ENCODE measurements at places on chromosomes 6 and 20. TPM values are rescaled to one million over a fixed set of nuclear protein-coding genes. Genes with fewer than 3 reads are reported as not detected.

GRCh38 chr6:28553986-28554881 is 28.6 kb downstream of the GPX5 start:
- no peak for DNase-seq

GRCh38 chr20:64110411-64111068 is 3.2 kb upstream of the NPBWR2 start:
- peak; percentile 30 for DNase-seq

GRCh38 chr6:113248532-113248931 is 608.6 kb upstream of the MARCKS start:
- DNase-seq: no peak

SLC29A1 gene
- total RNA-seq: 49.9 TPM

EYA4 gene
- not detected for total RNA-seq

DNA sequence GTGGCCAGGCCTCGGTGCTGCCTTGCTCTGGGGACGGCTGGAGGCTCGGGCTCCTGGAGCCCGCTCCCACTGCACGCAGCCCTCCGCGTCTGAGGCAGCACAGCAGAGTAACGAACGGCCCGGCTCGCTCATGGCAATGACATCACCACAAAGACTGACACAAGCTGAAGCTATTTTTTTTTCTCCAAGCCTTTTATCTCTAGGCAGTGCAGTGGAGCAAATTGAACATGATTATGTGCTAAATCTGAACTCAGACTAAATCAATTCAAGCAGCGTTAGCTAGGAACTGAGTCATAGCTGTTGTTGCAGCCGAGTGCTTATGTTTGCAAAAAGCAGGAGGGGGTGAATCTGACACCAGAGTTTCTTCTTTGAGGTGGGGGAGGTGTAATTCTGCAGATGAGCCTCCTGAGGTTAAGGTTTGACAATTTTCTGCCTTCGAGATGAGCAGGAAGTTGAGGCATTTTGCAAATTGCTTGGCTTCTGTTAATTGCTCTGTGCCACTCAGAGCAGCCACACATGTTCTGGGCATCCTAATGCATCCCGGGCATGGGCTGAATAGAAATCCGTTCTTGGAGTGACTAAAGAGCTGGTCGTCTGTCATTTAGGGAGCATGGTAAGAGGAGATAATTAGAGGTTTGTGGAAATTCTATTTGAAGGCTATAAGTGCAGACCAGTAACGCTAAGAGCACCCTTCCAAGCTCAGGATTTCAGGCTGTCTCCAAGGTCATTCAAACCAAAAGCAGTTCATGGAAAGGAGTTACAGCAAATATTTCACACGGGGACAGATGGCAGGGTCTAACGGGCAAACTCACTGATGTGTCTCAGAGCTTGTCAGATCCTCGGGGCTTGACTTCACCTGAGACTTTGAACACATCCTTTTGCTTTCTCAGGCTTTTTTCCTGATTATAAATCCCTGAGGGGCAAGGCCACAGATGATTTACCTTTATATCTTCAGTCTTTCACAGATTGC is 155.1 kb upstream of the ENPP5 start:
- peak; percentile 75 for DNase-seq

DNA sequence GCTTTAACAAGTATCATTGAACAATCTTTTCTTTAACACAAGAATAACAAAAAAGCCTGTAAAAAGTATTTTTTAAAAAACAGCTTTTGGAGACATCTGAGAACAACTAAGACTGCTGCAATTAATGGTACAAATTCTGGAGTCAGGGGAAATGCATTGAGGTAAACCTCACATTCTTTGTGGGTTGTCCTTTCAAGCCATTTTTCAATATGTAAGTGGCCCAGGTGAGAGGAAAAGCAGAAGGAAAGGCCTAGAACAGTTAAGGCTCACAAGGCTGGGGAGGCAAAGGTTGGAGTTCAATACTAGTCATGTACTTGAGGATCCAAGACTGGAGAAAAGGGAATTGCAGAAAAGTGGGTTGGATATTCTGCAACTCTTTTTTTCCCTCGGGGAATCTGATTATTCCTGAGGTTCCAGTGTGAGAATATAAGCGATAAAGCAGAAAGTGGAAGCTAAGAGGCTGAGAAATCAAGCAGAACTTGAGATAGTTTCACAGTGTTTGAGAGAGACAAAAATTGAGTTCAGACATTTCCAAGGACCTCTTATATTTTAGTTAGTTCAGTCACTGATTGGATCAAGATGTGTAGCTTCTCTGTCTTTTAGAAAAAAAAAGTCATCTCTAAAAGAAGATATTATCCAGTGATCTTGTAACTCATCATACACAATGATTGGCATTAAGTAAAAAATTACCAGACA is 25.0 kb upstream of the TXLNB start:
- DNase-seq: no peak

SRMS gene
- total RNA-seq: not detected

ETV7 gene
- 5.9 TPM for total RNA-seq

DNA sequence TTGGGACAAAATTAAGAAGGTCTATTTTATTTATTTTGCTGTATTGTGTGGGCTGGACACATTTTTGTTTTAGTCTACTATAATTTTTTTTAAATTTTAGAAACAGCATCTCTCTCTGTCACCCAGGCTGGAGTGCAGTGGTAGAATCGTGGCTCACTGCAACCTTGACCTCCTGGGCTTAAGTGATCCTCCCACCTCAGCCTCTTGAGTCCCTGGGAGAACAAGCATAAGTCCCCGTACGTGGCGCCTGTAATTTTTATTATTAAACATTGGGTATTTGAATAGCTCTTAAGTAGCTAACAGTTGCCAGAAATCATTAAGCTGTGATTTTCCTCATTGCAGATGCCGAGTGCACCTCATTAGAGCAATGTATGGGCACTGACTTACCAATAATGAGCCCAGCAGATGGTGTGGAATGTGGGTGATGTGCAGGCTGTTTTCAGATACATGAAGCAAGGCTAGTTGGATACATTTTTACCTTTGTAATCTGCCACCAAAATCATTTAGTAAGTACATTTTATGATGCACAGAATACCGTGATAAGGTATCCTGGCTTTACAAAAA is 10.3 kb upstream of the MAS1 start:
- peak; percentile 12 for DNase-seq

GRCh38 chr6:9458424-9458823 is 956.5 kb downstream of the TFAP2A start:
- no peak for DNase-seq

WDR46 gene
- total RNA-seq: 61.5 TPM

- DNase-seq: peak; percentile 60
Measured at GRCh38 chr6:15305496-15305895, 59.6 kb downstream of the JARID2 start.

HMGN4 gene
- total RNA-seq: 78.4 TPM

GRCh38 chr6:151096255-151096612 is 143.5 kb upstream of the AKAP12 start:
- no peak for DNase-seq

GRCh38 chr20:36541227-36541767 is at the start of gene MYL9:
MYL9 (plus strand) TSS chr20:36541519; CDS start chr20:36544885, 3,366 bp downstream.
- DNase-seq: no peak

BCAS1 gene
- 0.14 TPM for total RNA-seq

DNA sequence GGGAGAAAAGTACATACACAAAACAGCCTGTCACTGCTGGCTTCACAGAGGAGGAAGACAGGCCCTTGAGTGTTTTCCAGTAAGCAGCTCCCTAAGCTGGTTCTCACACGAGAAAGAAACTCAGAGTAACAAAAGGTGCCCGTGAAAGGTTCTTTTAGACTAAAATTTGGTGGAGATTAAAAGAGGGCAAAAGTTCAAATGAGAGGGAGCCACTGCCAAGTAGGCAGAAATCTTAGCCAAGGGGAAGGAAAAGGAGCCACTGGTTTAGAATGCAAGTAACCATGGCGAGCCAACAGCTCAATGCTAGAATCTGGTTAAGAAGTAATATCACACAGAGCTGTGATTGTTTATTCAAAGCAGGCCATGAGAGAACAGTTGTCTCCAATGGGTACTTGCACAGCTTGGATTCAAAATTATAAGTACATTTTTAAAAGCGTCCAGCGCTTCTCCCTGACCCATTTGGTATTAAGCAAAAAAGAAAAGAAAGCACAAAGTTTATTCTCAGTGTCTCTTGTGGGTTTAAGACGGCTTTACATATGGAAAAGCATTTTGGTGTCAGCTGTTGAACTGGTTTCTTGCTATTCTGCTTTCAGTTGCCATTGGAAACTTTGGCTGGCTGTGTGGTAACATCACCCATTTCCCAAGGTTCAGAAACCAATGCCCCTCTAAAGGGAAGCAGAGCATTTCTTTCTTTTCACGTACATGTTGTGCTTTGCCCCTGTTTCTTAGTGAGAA is 648.5 kb downstream of the RNF144B start:
- DNase-seq: no peak

DNA sequence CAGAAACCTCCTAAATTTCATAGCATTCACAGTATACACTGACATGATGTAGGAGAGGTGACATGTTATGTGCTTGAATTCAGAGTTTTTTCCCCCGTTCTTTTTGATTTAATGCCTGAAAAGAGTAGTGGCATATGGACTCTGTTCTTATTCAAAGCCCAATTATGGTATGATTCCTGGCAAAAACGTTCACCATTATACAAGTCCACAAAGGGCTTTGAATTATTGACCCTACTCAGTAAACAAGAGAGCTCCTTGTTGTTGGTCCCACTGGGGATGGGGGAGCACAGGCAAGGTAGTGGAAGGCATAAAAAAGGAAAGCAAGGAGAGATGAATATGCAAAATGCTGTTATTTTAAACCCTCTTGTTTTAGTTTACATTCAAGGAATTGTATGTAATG is 136.0 kb upstream of the AHI1 start:
- DNase-seq: no peak

CAP2 gene
- total RNA-seq: not detected

GRCh38 chr6:25548451-25548850 is 103.6 kb upstream of the SCGN start:
- no peak for DNase-seq

OR2H1 gene
- total RNA-seq: not detected

DNA sequence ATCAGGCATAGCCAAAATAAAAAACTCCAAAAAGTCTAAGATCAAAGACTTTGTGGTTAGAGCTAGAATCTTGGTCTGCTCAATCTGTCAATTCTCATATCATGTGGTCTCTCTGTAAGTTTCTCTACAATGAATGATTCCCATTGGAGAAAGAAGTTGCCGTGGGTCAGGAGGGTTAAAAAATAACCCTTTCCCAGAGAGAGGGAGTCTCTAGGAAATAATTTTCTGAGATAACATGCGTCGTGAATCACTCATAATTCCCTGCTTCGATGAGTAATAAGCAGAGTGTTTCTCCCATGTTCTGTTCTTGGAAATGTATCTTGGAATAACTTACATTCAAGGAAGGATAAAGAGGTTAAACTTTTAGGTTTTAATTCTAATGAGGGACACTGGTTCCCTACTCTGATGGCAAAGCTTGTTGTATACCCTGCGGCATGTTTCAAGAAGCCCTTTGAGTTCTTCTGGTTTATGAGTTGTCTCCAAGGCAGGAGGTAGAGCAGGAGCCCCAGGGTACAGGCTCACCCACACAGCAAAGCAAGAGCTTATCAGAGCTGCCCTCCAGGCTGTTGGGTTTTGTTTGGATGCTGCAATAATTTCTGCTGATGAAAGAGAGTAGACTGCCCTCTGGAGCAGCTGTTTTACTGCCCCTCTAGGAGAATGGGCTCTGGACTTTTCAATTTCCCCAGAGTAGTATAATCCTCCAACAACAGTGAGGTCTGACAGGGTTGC is 599.1 kb downstream of the QKI start:
- DNase-seq: no peak

DNA sequence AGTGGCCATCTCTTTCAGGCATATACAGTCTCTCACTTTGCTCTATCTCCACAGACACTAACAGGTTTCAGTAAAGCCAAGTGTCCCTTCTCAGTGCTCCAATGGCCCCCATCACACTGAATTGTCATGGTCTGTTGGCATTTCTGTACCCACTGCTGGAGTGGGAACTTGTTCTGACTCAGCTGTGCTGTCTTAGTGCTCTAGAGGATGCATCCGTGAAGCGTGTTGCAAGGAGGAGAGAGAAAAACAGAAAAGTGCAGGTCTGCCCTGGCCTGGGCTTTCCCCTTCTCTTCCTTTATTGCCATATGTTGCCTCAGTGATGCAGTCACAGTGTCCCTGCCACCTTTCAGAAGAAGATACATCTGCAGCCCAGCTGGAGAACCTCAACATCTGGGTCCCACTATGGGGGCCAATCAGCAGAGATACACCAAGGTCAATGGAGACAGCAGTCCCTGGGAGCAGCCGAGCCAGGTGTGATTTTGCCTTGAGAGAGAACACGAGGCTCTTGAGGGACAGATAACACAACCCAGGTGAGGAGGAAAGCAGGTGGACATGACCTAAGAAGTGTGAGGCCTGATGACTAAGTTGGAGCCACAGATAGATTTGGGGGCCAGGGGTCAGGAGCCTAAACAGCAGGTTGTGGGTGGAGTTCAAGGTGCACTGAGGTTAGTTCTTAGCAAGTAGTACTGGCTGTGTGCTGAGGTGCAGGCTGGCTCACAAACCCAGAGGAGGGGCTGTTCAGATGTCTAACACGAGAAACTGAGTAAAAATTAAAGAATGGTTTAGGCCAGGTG is 5.6 kb upstream of the PLCG1 start:
- DNase-seq: peak; percentile 35

DNA sequence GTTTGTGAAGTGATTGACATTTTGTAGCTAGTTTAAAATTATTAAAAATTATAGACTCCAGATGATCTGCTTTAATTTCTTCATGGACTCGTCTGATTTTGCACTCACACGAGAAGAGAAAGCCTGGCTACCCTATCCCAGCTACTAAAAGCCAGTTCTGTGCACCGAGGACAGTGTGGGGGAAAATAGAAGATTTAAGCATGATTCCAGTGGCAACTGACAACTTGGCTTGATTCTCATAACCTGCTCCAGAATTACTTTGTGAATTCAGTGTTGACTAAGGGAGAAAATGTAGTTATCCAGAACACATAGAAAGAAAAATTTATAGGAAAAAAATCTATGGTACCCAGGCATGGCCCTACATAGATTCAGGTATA is 88.7 kb downstream of the SNAP25 start:
- no peak for DNase-seq

DNA sequence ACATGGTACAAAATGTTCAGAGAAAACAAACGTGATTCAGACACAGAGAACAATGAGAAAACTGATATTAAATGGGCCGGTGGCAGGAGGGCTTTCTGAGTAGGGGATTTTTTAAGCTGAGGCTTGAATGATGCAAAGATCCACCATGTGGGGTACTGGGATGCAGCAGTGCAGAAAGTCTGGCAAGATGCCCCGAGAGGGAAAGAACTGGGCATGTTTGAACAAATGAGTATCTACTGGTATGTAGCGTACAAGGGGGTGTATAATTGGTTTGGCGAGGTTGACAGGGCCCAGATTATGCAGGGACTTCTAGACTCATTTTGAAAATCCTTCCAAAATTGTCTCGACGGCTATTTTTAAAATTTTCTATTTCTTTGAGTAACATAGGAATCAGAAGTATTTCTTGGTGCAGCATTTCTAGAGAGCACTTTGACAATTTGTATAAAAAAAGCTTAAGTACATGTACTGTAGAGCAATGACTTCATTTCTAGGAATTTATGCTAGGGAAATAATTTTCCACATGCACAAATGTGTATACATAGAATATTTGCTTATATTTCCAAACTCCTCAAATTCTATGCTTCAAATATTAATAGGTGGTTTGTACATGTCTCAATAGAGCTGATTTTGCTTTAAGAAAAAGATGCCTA is 119.6 kb upstream of the DOK5 start:
- no peak for DNase-seq

OR14J1 gene
- not detected for total RNA-seq

TPD52L1 gene
- not detected for total RNA-seq

- no peak for DNase-seq
Measured at GRCh38 chr6:28758046-28758817, 165.6 kb downstream of the TRIM27 start.

BPIFA3 gene
- total RNA-seq: not detected

TRAPPC3L gene
- total RNA-seq: not detected

THBD gene
- total RNA-seq: not detected

Measured in activated CD8-positive, alpha-beta memory T cell treated with anti-CD3 and anti-CD28 coated beads, Interleukin-2, amount 10 ng/mL, durations not matched to agents 7 days and 5 days (primary cell).